ENCODE measurements at places on chromosomes 7 and 10.
A peak's percentile ranks its signal among the peaks of the same experiment; 100 is the strongest.

DNA sequence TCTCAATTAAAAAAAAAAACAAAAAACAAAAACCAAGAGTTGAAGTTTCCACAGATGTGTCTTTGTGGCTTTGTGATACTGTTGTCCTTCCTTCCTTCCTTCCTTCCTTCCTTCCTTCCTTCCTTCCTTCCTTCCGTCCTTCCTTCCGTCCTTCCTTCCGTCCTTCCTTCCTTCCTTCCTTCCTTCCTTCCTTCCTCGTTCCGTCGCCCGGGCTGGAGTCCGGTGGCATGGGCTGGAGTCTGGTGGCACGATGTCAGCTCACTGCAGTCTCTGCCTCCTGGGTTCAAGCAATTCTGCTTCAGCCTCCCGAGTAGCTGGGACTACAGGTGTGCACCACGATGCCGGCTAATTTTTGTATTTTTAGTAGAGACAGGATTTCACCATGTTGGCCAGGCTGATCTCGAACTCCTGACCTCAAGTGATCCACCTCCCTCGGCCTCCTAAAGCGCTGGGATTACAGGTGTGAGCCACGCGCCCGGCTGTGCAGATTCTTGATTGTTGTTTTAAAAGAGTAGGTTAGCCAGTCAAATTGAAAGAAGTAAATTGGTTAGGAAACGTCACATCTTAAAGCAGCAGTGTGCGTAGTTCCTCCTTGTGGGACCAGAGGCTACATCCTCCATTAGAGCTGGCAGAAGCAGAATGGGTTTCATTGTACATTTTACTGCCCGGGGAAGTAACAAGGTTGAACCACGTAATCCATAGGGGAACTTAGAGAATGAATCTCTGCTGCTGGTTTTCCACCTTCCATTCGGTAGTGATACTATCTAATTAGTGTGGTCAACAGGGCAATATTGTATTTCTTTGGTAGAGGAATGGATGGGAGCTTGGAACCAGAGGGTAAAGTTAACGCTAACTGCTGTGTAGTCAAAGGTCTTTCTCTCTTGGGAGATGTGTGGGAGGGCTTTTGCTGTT, 20.6 kb downstream of the DNAJB6 start:
- DNase-seq, result no peak

DNA sequence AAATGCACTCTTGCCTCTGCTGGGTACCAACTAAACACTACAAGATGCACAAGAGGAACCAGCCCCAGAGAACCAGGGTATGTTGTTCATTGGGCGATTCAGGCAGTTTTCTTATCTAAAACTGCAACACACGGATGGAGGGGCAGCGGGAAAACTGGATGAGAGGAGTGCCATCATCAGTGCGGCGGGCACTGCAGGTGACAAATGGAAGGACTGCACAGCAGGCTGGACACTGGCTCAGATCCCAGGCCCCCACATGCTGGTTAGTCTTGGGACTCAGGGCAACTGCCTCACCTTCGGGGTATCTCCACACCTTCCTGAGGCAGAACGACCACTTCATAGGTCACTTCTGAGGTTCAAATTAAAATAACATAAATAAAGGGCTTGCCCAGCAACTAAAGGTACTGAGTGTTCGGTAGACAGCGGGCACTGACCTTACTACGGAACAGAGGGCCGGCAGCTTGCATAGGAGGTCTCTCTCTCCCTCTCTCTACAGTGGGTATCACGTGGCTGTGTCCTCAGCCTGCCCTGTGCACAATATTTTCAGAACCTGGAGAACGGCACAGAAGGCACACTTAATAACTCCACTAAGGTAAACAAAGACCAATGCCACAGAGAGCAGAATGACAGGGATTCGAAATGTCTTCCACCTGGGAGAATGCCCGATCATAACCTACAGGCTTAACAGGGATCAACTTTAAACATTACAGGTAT, 72.1 kb downstream of the GRB10 start:
- no peak for DNase-seq

DNA sequence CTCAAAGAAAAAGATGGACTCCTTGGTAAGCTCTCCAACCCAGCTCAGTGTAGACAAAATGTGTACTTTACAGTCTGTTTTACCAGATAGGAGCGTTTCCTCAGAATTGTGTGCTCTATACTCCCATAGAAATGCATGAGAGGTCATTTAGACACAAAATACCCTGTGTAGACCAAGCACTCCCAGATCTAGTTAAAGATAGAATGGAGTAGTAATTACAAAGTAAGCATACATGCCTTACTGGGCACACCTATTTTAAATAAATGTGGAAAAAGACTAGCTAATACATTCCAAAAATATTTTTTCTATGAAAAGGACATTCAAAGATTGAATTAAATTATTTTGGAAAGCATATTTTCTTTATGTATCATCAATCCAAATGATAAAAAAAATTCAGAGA, 271.9 kb upstream of the DGKB start:
- DNase-seq, result no peak

DNA sequence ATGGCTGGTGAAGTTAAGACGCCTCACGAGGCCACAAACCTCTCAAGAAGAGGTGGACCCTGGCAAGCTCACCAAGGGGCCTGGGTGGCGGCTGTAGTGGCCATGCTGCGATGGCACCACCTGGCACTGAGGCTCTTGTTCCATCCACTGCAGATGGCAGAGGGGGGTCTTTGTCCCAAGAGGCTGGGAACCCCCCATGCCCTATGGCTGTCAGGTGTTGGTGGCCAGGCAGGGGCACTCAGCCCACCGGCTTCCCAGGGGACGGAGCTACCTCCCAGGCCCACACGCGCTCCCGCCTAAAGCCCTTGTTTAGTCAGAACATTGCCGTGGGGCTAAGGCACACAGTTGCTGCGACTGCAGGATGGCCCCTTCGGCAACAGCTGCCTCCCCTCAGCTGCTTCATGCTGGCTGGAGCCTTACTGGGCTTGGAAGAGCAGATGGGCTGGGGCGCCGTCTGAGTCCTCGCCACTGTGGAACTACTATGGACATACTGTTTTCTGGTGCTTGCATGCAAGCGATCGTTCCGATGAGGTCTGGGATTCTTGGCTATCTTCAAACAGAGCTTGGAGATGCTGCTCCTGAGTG, 46.8 kb downstream of the DPYSL4 start:
- DNase-seq, result no peak

DNA sequence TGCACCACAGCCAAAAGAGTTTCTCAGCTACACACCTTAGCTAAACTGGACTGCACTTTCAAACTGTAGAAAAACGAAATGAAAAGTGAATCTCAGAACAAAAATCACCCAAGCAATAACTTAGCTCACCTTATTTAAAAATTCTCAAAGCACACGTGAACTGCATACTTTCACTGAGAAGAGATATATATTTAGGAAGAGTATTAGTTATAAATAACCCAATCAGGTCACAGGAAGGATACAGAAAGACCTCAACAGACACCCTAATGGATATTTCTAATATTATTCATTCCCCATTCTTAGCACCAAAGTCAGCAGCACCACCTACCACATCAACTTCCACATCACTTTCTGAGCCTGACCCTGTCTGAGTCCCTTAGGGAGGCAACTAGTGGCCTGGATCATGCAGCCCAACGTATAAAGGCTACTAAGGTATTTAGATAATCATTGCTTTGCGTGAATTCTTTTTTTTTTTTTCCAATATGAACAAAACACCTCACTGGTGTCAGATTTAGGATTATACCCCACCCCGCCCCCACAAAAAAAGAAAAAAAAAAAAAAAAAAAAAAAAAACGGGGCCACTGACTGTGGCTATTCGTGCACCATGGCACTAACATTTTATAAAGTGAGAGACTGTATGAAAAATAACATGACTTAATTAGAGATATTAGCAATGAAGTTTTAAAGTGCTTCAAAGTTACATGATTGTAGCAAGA, 2.6 kb downstream of the ABI1 start:
- no peak for DNase-seq

DNA sequence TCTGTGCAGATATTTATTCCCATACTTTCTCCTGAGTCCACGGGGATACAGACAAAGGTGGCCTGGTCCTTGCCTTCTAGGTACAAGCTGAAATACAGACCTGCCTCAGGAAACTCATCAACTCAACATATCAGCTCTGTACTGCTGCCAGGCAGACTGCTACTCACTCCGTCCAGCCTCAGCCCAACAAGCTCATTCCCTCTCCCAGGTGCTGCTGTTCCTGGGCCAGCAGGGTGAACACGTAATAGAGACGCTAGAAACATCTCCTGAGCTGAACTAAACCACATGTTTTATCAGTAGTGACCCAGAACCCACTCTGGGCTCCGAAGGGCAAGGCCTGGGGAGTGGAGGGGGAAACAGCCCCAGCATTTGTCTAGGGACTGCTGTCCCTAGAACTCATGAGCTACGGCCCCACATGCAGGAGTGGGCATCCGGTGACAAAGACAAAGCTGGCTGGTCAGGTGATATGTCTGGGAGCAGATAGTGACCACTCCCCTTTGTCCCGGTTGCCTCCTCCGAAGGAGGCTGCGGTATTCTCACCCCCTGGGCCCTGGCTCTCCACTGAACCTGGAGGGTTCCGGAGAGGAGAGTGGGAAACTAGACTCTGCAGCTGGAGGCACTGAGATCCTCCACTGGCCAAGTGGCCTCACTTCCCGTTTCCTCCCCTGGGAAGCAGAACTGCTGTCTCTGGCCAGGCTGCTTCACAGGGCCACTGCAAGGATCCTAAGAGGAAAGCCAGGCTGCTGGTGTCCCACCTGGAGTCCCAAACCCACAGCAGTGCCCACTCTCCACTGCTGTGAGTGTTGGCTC, 116.1 kb downstream of the FAM53B start:
- no peak for DNase-seq

- no peak for DNase-seq
Observed at GRCh38 chr10:3803927-3804741, 19.1 kb upstream of the KLF6 start.

GRCh38 chr7:1609023-1609422, 39.2 kb upstream of the PSMG3 start:
- no peak for DNase-seq

DNA sequence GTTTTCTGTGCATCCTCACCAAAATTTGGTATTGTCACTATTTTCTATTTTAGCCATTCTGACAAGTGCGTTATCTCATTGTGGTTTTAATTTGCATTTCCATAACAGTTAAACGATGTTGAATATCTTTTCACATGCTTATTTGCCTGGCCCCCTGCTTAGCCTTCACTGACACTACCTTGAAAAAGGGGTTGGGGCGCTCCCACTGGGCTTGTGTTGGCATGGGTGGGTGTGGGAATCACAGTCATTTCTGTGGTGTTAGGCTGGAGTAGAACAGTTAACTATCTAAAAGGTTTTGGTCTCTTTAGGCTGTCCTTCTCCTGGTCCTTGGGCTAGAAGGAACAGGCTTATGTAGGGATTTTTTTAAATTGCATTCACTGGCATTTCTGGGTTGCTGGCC, 72.2 kb upstream of the TMEM140 start:
- no peak for DNase-seq

GRCh38 chr7:26627221-26627620, 237.2 kb downstream of the SKAP2 start:
- DNase-seq, result no peak

DNA sequence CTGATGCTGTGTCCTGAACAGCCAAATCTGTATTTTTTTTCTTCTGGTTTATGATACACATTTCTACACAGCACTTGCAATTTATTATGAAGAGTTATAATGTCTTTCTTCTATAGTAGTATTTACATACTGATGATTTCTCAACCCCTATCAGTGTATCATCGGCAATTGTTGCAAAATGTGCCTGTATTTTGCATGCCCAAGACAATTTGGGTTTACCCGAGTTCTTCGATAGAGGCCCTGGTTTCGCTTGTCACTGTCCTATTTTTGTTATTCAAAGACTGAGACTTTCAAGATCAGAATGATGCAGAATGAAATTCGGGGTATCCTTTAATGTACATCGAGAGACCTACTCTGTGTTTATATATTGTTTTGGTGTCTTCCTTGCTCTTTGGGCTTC, 184.5 kb upstream of the PRSS58 start:
- no peak for DNase-seq

- DNase-seq, result peak; percentile 81
Observed at GRCh38 chr7:31938650-31939049, 131.6 kb downstream of the PDE1C start.

GRCh38 chr10:14613588-14613920, 161.1 kb downstream of the FAM107B start:
- no peak for DNase-seq

- no peak for DNase-seq
Observed at GRCh38 chr7:114085313-114085591, 166.4 kb upstream of the PPP1R3A start.

DNA sequence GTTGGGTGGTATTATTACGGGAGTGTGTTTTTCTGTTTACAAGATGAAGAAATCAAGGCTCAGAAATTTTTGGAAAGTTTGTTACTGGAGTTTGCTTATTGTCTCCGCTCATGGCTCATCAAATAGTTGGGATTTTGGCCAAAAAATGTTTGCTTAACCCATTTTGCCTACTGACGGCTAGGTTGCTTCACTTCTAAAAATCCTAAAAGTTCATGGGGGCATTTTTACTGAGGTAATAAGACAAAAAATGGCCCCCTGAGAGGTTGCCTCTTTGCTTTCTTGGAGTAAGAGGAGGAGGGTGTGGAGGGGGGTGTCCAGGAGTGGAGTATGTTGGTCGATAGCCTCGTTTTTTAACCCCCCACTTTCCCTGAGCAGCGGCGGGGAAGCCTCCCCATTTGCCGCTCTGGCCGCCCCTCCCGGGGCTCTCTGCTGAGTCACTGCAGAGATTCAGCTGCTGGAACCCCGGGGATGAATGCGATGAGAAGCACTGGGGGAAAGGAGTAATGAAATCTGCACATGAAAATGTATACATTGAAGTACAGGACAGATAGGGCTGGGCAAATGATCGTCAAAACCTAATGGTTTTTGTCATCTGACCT, 1.5 kb downstream of the MEST start:
- no peak for DNase-seq

- peak; percentile 23 for DNase-seq
Observed at GRCh38 chr7:158572000-158572828, 15.4 kb downstream of the PTPRN2 start.

DNA sequence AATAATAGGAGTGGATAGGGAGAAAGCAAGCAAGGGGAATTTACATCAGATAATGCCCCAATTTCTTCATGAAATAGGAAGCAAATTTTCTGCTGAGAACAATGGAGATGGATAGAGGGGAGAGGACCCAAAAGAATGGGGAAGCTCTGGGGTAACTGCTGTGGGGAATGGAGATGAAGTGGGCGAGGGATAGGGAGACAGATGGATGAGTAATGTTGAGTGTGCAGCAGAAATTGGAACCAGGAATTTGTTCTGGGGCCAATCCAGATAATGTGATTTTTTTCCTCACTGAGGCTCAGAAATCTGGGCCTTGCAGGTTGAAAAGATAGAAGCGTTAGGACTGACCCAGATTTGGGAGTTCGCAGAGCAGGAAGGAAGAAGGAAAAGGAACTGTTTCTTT, 24.5 kb upstream of the MRC1 start:
- DNase-seq, result peak; percentile 59

- DNase-seq, result no peak
Observed at GRCh38 chr10:21655236-21655635, 121.2 kb downstream of the MLLT10 start.

GRCh38 chr7:122070834-122071233, 73.2 kb downstream of the AASS start:
- no peak for DNase-seq

DNA sequence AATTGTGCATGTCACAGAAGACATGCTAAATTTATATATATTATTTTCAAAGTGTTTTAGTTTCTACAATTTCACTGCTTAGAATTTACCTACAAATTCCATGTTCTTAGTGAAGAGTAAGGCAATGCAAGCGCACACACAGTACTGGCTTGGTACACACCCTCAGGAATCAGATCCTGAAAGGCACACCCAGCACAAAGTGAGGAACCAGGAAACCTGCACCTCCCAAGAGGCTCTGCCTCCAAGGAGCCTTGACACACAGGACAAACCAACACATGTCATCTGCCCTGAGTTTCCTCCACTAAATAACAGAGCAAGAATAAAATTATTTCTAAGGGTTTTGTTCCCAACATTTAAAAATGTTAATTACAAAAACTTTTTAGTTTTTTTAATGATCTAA, 156.2 kb downstream of the PARD3 start:
- DNase-seq, result no peak

All from HT1080 (cell line).